CD4-positive, alpha-beta T cell treated with Interleukin-21 for 1 hour (primary cell): ENCODE measurements at places on chromosomes 4 and X.

- no peak for DNase-seq
Observed at GRCh38 chr4:161252520-161253141, 911.2 kb downstream of the FSTL5 start.

DNA sequence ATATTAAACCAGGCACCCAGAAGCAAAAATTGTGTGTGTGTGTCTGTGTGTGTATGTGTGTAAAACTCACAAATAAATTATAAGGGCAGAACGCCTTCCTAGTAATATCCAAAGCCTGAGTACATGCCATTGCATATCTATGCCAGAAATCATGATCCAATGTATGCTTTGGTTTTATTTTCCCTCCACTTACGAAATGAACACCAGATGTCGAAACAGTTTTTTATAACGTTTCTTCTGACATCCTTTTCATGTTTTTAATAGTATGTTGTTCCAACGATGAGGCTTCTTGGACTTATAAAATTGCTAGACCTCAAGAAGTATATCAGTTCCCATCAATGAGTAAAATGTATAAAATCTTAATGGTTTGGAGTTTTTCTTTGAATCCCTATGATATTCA is 55.4 kb downstream of the KCNIP4 start:
- DNase-seq: no peak

GRCh38 chr4:173508386-173509035 is 21.5 kb downstream of the HAND2 start:
- no peak for DNase-seq

GRCh38 chr4:34158878-34159277 is 2085.4 kb downstream of the ARAP2 start:
- no peak for DNase-seq

DNA sequence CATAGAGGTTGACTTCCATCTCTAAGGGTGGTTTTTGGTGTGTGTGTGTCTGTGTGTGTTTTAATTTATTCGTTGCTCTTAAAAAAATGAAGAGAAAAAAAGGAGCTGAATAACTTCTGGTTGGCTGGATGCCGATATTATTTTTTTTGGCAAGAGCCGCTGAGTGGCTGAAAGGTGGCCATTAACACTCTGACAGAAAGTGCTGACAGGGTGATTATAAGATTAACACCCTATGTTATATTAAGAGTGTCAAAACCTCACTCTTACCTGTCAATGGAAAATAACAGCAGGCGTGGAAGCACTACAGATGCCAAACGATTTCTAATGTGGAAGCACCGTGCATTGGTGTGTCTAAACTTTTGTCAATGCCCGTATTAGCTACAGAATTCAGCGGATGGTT is 622.5 kb downstream of the ANKRD50 start:
- no peak for DNase-seq

GRCh38 chr4:10582059-10582686 is 102.4 kb downstream of the CLNK start:
- DNase-seq: peak; percentile 27

GRCh38 chr4:107619066-107619465 is 101.0 kb downstream of the PAPSS1 start:
- no peak for DNase-seq

DNA sequence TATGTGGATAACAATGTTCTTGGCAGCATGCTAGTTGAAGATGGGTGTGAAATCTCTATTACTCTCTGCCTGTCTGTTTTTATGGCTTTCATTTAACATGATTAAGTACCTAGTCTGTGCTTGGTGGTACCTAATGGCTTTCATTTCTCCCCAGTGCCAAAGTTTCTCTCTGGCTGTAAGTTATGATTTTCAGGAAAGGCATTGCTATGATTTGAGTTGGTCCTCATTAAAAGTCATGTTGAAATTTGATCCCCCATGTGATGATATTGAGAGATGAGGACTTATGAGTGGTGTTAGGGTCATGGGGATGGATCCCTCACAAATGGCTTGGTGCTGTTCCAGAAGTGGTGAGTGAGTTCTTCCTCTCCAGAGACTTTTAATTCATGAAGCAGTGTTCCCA is 162.4 kb upstream of the IL15 start:
- no peak for DNase-seq

GRCh38 chr4:74777531-74777930 is 16.8 kb downstream of the BTC start:
- no peak for DNase-seq

DNA sequence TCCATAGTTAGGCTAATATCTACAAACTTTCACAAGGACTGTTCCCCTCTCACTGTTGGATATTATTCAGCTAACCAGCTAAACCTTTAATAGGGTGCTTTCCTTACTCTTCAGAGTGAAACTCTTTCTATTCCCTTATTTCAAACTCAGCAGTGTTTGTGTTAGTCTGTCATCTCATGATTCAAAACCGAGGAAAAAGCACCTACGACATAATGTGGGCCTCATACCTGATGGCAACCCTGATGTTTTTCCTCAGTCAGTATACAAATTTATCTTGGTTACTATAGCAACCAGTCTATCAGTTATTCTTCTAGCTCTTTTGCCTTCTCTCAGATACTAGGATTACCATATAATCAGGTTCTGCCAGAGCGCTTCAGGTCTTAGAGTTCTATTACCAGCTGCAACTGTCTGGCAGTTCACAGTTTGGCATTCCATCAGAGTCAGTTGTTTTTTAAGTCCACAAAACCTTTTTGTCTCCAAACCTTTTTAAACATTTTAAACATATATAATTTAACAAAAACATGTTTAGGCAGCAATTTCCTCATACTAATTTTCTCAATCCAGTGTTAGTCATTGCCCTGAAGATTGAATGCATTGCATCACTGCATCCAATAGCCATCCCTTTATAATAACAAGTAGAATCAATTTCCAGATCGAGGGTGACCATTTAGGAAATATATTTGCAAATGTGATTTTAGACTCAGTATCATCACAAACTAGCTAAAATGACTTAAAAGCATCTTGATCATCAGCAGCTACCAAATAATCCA is 7.4 kb downstream of the WDR44 start:
- DNase-seq: peak; percentile 48

- DNase-seq: no peak
Observed at GRCh38 chr4:145217349-145217748, 37.0 kb upstream of the OTUD4 start.

- no peak for DNase-seq
Observed at GRCh38 chr4:168839758-168840391, 170.2 kb downstream of the CBR4 start.

DNA sequence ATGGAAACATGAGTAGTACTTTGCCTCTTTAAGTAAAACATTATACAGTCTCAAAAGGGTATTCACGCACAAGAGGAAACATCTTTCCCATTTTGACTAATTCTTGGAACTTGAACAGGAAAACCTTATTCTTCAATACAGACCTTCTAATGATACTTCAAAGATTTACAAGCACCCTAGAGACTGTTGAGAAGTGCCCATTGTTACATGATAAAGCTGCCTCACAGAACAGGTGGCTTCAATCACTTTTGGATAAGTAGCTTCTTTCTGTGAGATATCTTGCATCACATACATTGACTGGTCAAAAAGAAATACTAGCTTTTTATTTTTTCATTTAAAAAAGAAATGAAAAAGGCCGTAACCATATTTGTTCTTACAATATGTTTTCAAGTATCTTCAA is 219.4 kb downstream of the EPHA5 start:
- no peak for DNase-seq

GRCh38 chrX:41661366-41662095 is 27.2 kb upstream of the GPR34 start:
- no peak for DNase-seq

- DNase-seq: peak; percentile 42
Observed at GRCh38 chr4:164977243-164978164, at the start of gene TRIM61. Gene TRIM61 (minus strand): TSS chr4:164977657. CDS start chr4:164970002, 7,655 bp downstream.

- DNase-seq: no peak
Observed at GRCh38 chr4:53497487-53498244, 93.6 kb downstream of the LNX1 start.
